Stimulated activated CD4-positive, alpha-beta T cell treated with anti-CD3 and anti-CD28 coated beads, Interleukin-12 subunit alpha, Interleukin-12 subunit beta, amount 100 ng/mL, for 48 hours (primary cell): ENCODE measurements at places on chromosomes 7 and 10.

DNA sequence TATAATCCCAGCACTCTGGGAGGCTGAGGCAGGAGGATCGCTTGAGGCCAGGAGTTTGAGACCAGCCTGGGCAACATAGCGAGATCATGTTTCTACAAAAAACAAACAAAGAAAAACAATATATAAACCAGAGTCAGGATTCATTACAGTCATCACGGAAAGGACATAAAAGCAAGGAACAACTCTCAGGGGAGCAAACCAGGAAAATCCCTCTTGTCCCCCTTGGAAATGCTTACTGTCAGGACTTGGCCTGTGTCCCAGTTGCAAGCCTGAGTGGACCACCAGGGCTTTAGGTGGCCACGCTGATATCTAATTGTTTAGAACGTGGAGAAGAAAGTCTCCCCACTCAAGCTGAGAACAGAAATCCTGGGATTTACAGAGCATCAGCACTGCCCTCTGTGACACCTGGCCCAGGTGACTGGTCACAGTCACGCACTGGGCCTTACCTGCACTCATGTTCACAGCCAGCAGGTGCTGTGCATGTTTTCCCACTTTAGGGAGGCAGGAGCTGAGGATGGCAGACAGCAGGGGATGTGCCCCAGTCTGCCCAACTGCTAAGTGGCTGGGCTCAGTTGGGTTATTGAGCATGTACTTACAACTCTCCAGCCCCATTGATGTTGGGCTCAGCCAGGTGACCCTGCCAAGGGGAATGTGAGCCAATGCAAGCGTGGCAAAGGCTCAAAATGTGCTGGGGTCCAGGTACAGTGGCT lies 60.9 kb downstream of the TMEM130 start:
- no peak for DNase-seq

GRCh38 chr7:50653126-50653864 lies 88.1 kb upstream of the DDC start:
- DNase-seq = no peak

DNA sequence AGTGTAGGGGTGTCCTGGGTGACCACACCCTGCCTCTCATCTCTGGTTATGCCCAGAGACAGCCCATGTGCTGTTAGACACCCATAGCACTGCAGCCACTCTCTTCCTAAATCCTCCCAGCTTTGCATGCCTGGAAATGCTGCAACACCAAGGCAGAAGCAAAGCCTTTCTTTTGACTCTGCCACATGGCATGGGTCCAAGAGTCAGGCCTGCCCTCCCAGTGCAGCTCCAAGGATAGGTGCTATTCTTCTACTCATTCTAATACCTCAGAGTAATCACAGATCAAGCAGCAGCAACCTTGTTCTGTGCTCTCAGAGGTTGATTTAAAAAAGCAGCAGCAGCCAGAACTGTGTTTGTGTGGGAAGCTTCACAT lies 23.4 kb downstream of the FRMPD2 start:
- DNase-seq = no peak

DNA sequence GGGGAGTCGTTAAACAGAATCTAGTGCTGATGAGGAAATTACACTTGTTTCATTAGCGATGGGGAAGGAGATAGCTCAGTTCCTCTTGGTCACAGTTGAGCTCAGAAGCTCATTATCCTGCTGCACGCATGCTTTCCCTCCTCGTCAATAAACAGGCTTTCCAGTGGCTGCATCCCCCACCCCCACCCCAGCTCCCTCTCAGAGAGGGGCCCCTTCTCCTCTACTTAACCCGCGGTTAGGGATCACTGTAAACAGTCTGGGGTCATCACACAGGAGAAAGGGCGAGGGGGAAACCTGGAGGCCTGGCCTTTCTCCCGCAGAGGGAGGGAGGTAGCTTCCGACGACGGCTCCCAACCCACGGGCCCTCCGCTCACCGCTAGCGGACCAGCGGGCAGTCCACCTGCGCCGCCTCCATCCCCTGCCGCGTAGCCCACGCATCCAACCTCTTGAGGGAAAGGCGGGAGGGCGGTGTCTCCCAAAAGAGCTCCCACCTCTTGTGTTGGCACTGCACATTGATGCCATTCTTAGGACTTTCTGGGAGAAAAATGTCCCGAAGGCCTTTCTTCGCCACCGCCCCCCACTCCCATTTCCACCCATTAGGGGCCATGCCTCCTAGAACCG lies 80.8 kb downstream of the PAX2 start:
- DNase-seq = no peak

GRCh38 chr10:98492763-98493162 lies 46.0 kb upstream of the HPS1 start:
- no peak for DNase-seq

DNA sequence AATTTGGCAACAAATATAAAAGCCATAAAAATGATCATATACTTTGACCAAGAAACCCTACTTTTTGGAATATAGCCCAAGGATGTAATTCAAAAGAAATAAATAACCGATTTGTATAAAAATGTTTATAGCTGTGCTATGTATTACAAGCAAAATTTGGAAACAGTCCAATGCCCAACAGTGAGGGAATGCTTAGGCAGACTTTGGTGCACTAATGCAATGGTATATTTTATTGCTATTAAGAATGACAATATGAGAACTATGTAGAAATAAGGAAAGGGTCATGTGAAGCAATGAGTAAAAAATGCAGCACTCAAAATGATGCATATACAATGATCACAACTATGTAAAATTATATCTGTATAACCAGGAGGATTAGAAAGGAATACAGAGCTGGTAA lies 273.8 kb upstream of the HPS1 start:
- no peak for DNase-seq

GRCh38 chr10:94631077-94631875 lies 52.3 kb upstream of the CYP2C18 start:
- DNase-seq = no peak

DNA sequence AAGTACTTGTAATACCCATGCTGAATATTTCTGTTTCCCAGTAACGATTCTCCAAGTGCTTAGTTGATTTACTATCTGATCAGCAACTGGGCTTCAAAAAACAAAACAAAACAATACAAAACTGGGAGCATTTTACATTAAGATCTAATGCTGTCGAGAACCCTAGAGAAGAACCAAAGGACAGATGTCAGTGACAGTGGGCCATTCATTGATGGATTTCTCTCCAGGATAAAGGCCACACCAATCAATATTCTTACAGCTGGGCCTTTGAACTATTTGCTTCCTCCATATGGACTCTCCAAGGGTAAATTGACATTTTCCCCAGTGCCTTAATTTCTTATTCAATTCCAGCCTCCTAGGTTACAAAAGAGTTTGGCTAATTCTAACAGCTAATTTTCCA lies 217.5 kb downstream of the ADAM12 start:
- DNase-seq = no peak

GRCh38 chr7:17679458-17679857 lies 260.8 kb downstream of the SNX13 start:
- DNase-seq = no peak

GRCh38 chr10:44424957-44425356 lies 40.1 kb upstream of the CXCL12 start:
- no peak for DNase-seq

DNA sequence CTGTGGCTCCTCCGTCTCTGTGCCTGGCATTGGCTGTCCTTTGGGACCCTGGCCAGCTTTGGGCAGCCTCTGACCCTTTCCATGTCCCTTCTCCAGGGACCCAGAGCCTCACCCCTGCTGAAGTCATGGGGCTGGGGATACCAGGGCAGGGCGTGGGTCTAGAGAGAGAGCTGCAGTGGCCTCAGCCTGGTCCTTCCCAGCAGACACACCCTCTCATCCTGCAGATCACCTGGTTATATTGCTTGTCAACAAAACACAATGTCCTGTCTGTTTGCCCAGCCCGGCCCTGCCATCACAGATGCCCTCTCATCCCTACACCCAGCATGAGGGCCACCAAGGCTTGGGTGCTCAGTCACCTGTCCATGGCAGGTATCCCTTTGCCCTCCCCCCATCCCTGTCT lies 1.8 kb downstream of the MUC17 start:
- DNase-seq = no peak

- no peak for DNase-seq
These were observed 84.6 kb downstream of the ZMYND11 start for GRCh38 chr10:219731-220472.

- DNase-seq = no peak
These were observed 94.0 kb downstream of the SORBS1 start for GRCh38 chr10:95467162-95467599.

DNA sequence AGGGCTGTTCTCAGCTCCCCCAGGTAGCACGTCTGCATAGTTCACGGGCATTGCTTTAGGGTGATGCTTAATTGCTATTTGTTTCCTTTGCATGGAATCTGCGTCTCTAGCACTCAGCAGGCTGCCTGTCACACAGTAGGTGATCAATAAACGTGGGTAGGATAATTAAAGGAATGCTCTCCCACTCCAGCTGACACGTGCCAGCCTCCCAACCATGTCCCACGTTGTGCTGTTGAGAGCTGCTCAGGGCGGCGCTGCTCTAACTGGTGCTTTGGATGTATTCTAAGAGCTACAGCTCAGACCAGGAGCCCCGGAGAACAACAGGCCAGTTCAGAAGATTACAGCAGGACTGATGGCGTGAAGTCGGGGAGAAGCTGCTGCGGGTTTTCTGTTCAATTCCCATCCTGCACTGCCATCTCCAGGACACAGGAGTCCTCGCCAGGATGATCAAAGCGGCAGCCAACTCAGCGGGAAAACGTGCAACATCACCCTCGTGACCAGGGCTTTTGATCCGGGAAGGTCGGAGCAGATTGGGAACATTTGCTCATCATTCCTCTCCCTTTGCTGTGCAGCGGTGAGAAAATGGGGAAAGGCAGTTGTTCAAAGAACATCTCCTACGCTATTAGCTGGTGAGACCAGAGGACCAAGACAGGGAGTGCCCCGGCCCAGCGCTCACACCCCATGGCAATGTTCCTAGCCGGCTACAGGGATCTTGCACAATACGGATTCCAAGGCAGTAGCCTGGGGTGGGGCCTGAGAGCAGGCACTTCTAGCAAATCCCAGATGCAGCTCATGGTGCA lies 50.5 kb upstream of the FOXK1 start:
- no peak for DNase-seq

DNA sequence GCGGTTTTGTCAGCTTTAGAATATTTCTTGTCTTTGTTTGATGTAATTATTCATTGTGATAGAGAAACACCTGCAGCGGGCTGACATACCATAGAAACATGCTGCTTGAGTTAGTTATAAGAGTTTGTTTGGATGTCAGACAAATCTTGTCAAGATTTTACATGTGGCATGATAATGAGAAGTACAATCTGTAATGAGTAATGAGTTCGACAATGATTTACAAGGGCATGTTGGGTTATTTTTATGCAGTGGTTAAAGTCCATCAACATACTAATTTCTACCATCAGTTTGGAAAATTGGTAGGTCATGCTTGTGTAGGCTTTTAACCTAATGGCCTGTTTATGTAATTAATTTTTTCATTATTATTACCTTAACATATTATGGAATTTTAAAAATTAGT lies 31.3 kb downstream of the FZD1 start:
- DNase-seq = no peak

GRCh38 chr10:93218386-93218785 lies 144.7 kb downstream of the CYP26A1 start:
- no peak for DNase-seq

GRCh38 chr7:13540429-13540828 lies 449.0 kb downstream of the ETV1 start:
- DNase-seq = no peak

DNA sequence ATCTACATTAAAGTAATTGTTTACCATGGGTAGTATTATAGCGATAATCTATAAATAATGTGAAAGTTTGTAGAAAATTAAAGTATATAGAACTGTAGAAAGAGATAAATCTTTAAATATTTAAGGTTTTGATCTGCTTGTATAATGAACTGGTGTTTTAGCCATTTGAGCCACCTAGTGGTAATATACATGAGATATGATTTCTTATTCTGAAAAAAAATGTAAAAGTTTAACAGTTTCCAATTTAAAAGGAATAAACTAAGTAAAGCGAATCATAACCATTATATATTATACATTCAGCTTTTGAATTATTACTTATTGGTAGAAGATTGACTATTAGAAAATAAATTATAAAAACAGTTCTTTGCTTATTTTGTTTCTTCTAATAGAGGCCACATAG lies 91.2 kb downstream of the OTUD1 start:
- DNase-seq = no peak

DNA sequence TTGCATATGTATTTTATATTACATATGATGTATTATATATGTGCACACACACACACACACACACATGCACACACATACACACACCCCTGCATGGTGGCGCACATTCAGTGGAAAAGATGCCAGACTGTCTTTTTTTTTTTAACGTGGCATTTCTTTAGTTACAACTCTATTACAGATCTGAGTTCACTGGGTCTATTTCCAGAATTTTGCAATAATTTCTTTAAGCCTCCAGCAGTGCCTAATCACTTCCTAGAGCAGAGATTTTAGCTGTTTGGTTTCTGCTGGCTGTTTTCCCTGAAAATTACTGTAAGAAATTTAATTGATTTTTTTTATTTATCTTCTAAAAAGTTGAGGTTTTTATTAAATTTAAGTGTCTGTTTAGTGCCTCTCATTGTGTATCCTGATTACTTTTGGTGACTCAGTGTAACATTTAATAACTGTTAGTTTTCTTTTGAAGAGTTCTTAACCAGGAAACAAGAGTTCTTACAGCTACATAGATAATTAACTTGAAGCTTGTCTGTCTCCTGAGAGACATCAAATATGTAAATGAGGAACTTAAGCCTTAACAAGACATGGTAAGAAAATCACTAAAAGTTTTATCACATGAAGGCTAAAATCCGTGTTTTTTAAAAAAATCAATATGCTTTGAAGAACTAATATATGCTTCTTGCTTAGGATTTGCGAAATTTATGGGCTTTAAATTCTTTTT lies 232.0 kb downstream of the MDFIC start:
- DNase-seq = no peak

GRCh38 chr7:91251877-91252276 lies 12.4 kb upstream of the FZD1 start:
- DNase-seq = no peak

- no peak for DNase-seq
These were observed 17.0 kb downstream of the ITIH5 start for GRCh38 chr10:7649673-7650300.

GRCh38 chr10:79266543-79267312 lies 80.5 kb upstream of the PPIF start:
- DNase-seq = no peak

DNA sequence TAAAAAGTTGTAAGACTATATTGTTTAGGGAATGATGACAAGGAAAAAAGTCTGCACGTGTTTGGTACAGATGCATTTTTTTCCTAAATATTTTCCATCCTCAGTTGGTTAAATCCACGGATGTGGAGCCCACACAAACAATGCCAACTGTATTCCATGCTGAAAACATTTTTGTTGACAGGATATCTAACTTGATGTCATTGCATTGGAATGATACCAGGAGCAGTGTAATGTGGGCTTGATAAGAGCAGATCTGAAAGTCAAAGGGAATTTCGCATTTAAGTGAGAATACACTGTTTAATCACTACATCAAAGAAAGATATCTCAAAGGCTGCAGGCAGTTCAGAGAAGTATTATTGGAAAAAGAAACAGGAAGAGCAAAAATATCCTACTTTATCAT lies 49.5 kb upstream of the TMEM140 start:
- DNase-seq = no peak

- DNase-seq = no peak
These were observed 371.7 kb downstream of the LRMDA start for GRCh38 chr10:75803121-75803520.
